ENCODE measurements at places on chromosomes 6 and 20.

GRCh38 chr20:10330071-10330470, 104.0 kb downstream of the MKKS start:
- no peak for DNase-seq

DNA sequence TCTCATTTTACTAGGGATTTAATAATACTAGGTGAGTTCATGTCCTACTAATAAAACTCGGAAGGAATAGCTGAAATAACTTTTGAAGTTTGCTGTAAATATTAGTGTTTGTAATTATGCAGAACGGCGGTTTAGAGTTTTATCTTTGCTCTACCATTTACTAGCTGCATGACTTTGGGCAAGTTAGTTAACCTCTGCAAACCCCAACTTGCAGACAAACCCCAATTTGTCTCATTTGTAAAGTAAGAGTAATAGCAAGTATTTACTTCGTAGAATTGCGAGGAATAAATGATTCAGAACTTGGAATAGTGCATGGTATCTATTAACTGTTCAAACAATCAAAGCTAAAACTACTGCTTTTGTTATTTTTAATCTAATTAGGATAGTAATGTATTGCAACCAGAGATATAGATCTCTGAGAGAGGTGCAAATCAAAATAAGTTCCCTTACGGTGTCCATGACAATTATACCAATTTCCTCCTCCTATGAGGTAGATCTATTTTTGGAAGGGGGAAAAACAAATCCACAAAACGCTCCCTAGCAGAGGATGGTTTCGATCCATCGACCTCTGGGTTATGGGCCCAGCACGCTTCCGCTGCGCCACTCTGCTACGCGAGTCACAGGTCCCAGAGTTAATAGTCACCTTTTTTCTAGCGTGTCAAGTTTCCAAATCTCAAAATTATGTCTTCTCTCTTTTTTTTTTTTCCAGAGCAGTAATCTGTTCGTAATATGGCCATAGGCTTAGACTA, 35.1 kb upstream of the BTN3A2 start:
- no peak for DNase-seq

- no peak for DNase-seq
These were observed 560.8 kb upstream of the JAG1 start for GRCh38 chr20:11234608-11235007.

GRCh38 chr6:131900231-131900630, 50.9 kb downstream of the CCN2 start:
- DNase-seq, result no peak

DNA sequence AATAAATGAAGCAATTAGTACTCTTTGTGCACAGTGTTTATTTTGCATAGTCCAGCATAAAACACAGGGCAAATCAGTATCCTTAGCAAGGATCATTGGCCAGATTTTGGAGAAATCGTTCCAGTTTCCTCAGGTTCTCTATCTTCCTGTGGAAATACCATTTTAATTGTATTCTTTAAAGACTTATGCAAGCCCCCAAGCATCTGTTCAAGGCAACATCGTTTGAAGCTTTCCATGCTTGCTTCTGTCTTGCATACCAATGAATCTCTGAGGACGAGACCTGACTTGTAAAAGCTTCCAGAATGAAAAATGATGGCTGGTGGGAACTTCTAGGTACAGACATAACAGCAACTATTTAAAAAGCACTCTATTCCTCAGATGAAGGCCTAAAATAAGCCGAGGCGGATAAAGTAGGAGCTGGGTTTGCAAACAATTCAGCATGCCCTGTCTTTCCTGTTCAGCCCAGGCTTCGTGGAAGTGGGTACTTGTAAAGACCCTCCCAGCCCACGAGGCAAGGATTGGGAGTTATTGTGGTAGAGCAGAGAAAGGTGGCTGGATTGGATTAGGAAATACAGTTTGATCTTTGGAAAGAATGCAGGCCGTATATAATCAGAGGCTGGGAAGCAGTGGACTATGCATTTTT, 21.6 kb downstream of the NRSN1 start:
- DNase-seq, result no peak

DNA sequence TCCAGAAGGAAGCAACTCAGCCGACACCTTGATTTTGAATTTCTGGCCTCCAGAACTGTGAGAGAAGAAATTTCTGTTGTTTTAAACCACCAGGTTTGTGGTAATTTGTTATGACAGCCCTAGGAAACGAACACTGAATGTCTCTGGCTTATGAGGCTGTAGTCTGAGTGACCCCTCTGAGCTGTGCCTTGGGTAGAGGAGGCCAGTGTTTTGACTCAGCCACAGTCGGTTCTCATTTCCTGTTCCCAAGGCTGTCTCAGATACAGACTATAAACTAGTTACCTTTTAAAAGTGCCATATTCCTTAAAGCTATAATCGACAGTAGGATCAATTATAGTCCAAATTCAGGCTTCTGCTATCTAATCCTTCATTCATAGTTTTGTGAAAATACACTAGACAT, 391.2 kb upstream of the MAP3K7 start:
- no peak for DNase-seq

GRCh38 chr6:33072508-33073100, 845 bp downstream of the HLA-DPA1 start:
- DNase-seq, result no peak

DNA sequence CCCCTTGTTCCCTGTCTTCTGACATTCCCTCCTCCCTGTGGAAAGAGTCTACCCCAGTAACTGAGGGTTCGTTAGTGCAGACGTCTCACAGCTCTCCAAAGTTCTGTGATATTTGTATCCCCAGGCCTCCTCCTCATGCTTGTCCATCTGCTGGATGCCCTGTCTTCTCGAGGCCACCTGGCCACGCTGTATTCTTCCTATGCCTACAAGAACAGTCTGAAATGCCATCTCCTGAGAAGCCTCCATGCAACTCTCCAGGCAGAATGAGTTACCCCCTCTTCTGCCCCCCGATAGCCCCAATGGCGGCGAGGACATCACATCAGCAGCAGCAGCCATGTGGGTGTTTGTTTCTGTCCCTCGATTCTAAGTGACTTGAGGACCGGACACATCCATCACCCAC, 9.3 kb downstream of the ULBP2 start:
- DNase-seq, result no peak

DNA sequence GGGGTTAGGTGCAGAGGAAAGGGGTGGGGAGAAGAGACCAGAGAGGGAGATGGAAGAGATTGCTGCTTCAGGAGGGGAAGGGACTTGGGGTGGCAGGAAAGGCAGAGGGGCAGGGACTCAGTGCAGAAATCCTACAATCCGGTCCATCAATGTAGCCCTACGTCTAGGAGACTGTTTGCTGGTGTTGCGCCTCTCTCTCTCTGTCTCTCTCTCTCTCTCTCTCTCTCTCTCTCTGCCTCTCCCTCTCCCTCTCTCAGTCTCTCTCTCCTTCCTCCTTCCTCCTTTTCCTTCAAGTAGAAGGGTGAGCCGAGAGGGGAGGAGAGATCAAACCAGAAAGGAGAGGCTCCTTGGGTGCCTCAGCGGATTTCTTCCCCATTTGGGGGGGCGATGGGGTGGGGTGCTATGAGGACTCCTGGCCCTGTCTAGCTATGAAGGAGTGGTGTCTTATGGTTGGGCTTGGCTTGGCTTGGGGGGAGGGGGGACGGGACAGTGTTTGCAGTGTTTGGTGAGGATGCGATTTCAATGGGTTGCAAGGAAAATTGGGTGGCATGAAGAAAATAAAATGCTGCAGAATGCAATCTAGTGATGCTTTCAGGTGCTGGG, 181.2 kb downstream of the TBXT start:
- no peak for DNase-seq

GRCh38 chr6:46199387-46199786, 28.6 kb upstream of the ENPP5 start:
- DNase-seq, result no peak

DNA sequence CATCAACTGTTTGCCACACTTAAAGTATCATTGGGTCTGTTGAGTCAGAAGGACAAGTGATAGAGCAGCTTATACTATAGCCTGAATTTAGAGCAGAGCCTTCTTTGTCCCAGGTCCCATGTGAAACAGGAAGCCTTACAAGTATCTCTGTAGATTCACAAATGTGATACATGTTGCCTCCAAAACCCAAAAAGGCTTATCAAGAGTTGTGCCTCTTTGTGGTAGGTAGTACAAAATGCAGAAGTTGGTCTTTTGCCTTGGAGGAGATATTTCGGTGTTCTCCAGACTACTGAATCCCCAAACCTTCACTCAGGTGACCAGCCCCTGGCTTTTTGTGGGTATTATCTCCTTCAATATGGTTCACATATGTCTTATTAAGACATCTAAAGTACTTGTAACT, 172.8 kb upstream of the PROKR2 start:
- DNase-seq, result no peak

GRCh38 chr20:63973636-63974401, 4.1 kb upstream of the ZNF512B start:
- DNase-seq, result peak; percentile 55

DNA sequence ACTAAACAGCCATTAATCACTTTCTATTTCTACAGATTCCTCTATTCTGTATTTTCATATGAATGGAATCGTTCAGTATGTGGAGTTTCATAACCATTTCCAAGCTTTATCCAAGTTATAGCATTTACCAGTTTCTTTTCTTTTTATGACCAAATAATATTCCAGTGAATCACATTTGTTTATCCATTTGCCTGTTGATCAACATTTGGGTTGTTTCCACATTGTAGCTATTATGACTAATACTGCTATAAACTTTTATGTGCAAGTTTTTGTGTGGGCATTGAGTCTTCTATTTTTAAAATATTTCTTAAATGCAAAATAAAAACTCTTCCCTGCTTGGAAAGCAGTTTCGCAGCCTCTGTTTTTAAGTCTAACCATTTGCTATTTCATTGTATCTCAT, 336.4 kb upstream of the OPRM1 start:
- no peak for DNase-seq
